Cerebellar nuclear complex (tissue), 1 donor: ENCODE measurements at places on chromosomes 4 and X.

- no peak for DNase-seq
Observed at GRCh38 chr4:75634281-75634680, 4.0 kb upstream of the CDKL2 start.

GRCh38 chr4:184843984-184844554 is 18.3 kb upstream of the ACSL1 start:
- DNase-seq: no peak

GRCh38 chrX:23732704-23733103 is 10.4 kb downstream of the ACOT9 start:
- no peak for DNase-seq

GRCh38 chr4:78342125-78342524 is 209.4 kb upstream of the ANXA3 start:
- DNase-seq: no peak
